ENCODE measurements at places on chromosomes 2 and 18. TPM values are rescaled to one million over a fixed set of nuclear protein-coding genes. Genes with fewer than 3 reads are reported as not detected.

DNA sequence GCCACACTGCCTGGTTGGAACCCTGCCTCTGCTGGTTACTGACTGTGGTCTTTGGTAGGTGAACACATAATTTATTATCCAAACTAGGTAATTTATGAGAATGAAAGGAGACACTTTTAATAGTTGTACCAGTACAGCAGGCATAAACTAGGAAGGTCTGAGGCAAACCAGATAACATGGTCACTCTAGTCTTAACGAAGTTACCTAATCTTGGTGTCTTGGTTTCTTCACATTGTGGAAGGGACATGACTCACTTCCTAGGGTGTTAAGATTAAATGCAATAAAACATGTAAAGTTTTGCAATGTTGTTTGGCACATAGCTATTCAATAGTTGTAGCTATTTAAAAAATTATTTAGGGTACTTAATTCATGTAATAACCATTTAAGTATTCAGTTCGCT is 23.3 kb downstream of the SPTBN1 start:
- no peak for DNase-seq

DNA sequence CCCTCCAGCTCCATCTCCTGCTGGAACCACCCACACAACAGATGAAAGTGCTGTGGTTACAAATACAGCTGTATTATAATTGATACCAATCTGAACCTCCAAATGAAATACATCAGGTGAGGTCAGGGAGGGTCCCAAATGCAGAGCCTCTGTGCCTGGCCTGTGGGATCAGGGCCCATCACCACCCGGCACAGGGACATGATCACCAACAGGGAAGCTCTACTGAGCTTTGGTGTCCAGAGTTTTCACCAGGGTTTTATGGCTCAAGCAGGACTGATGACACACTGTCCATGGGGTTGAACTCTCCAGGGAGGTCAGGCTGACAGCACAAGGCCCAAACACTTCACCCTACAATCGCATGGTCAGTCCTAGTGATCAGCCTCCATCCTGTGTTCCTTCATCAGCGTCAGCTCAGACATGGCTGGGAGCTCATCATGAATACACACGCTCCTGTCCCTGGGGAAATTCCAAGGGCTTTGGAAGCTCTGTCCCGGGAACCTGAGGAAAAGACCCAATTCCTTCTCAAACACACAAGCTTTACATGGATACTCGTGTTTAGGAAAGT is 3.9 kb upstream of the PXDN start:
- DNase-seq = no peak

DNA sequence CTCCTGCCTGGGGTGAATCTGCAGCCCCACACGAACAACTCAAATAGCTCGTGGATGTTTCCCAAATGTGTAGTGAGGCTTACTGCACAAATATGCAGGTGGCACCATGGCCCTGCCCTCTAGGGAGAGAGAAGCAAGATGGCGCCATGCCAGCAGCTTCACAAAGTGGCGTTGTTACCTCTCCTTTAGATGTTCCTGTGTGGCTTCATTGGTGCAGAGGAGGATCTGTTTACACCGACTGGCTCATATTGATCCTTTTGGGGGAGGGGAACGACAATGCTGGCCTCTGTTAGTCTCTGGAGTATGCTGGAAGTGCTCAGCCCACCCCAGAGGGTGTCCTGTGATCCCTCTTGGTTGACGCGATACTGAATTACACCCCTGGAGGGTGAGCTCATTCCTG is 99.5 kb upstream of the GATA6 start:
- no peak for DNase-seq

DNA sequence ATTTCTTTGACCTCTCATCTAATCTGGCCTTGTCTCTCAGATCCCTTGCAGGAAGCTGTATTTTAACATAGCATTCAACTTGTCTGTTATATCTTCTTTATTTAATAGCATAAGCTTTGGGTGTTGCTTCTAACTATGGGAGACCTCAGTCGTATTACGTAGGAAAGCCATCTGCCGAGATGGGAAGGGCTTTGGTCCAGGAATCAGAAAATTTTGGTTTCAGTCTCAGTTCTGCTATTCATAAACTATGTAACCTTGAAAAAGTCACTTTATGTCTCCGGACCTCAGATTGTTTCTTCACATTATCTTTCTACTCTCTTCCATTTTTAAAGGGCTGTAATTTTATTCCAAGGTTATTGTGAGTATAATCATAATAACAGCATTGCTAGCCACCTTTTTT is 297.7 kb downstream of the SATB2 start:
- DNase-seq = no peak

DNA sequence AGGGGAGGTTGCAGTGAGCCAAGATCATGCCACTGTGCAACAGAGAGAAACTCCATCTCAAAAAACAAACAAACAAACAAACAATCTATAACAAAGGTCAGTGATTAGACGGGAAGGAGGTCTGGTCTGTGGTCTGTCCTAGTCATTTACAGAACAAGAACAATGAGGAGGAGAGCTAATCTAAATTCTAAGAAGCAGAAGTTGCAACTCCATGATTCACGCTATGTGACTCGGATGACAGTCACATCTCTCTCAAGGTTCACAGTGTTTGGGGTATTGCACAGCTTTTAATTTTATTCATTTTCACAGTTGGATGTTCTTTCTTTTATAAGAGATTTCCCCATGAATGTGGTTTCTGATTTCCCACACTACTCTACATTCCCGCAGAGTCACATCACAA is 218.7 kb upstream of the PIEZO2 start:
- no peak for DNase-seq

GRCh38 chr2:55901322-55901721 is 22.3 kb downstream of the EFEMP1 start:
- no peak for DNase-seq

- DNase-seq = no peak
Observed at GRCh38 chr2:173550143-173550542, 195.5 kb downstream of the CDCA7 start.

GRCh38 chr2:9793918-9794717 is 49.2 kb upstream of the TAF1B start:
- DNase-seq = no peak

- DNase-seq = no peak
Observed at GRCh38 chr2:236754271-236754944, 184.8 kb downstream of the ACKR3 start.

DNA sequence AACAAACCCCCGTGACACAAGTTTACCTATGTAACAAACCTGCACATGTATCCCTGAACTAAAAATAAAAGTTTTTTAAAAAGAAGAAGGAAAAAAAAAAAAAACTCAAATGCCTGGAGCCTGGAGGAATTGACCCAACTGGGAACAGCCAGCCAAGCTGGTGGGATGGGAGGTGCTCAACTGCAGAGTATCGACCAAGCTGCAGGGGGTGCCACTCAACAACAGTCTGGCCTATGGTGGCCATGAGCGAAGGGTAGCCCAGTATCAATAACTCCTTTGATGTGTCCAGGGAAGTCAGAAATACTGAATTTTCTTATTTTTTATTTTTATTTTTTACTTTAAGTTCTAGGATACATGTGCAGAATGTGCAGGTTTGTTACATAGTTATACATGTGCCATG is 310.3 kb upstream of the DLGAP1 start:
- no peak for DNase-seq

GRCh38 chr18:27314996-27315395 is 129.9 kb upstream of the CHST9 start:
- no peak for DNase-seq

DNA sequence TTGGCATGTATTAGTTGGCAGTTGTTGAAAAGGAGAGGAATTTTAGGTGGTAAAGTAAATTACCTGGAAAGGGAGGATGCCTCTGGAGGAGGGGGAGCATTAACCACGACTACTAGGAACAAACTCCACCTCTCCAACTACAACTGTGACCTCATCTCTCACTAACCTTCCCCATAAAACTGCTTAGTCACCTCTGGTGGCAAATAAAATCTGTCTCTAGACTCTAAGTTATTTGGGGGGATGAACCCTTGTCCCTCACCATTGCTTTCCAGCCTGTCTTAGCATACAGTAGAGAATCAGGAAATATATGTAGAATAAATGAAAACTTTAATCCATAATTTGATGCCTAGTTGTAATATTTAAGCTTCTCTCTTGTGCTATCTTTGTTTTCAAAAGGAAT is 27.6 kb upstream of the MYO1B start:
- DNase-seq = no peak

DNA sequence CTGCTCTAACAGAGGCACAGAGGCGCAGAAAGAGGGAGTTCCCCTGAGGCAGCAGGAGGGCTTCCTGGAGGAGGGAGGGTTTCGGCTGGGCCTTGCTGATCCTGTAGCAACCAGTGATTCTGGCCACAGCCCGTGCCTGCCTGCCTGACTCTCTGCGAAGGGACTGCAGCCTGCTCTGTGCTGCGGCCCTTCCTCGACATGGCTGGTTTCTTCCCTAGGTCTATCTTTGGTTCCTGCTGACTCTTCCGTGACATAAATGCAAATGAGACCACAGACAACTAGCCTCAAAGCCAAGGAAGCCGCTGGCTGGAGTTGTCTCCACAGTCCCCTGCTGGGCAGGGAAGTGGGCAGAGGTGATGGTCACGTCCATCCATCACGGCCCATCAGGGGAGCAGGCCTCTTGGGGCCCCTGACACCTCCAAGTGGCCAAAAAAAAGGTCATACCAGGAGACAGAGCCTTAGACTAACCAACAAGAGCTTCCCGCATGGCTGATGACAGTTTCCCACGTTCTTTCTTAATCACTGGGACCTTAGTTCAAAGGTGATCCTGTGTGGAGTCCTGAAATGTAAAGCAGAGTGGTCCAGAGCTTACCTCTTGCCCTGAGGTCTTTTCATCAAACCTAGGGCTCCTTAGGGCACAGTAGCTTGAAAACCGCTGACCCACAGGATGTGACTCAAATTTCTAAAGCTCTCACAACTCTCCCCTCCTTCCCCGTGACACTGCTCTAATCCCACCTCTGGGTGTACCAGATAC is 55.3 kb downstream of the HS1BP3 start:
- DNase-seq = no peak

GRCh38 chr18:7953095-7953958 is 386.2 kb downstream of the PTPRM start:
- no peak for DNase-seq

GRCh38 chr2:205700331-205701132 is 18.2 kb downstream of the NRP2 start:
- no peak for DNase-seq

DNA sequence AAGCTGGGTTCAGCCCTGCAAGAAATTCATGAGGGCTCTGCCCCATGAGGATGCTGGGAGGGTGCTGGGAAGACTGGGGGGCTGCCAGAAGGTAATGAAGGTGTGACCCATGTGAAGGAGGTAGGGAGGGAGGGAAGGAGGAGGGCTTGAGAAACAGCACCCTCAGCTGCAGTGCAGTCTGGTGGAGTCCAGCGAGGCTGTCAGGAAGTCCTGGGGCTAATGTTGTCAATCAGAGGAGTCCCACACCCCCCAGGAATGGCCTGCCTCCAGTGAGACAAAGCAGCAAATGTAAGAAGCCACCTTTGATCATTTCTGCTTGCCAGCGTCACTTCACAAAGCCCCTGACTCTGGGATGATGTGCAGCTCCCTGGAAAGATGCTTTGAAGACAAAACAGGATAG is 248.4 kb downstream of the SH3BP4 start:
- DNase-seq = no peak

DNA sequence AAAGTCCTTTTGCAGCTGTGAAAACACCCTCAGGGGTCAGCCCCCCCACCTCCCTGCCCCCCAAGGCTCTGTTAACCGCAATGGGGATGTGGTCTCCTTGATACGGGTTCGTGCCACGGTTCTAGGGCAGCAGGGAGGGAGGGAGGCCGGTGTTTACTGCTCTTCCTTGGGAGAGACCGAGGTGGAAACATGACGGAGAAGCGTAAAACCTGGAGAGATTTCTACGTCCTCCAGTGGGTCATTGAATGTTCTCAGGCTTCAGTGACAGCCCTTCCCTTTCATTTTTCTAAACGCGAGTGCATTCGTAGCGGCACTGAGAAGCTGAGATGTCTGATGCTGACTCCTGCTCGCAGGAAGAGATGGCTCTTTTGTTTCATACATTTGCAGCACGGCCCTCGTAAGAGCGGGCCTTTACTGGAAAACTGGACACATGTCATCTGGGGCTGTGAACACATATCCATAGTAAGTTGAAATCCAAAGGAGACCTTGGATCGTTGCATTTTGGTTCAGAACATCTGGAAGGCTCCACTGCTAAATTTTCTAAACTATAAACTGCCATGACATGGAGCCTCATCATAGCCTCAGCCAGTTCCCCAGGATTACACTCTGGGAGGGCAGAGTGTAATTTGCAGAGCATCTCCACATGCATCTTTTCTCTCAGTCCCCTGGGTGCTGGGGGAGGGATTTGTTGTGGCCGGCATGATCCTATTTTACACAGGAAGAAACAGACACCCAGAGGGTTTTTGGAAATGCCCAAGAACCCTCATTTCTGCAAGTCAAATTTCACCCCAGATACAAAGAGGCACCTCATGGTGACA is 40.6 kb upstream of the HDAC4 start:
- peak; percentile 36 for DNase-seq

GRCh38 chr18:57077786-57078552 is 68.9 kb upstream of the BOD1L2 start:
- DNase-seq = no peak

DNA sequence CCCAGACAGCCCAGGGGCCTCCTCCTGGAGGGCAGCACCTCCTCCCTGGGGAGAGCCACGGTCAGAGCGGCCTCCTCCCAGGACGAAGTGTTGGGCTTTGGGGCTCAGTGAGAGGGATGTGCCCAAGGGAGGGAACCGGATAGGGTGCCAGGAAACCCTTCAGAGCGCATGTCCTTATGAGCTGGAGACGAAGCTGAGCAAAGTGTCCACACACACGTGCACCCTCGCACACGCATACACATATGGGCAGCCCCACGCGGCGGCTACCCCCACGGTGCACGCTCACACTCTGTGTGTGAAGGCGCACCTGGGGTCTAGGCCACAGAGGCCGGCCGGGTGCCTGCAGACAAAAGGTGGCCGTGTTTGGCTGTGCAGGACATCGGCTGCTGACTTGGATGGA is 106.1 kb upstream of the HDAC4 start:
- DNase-seq = no peak

DNA sequence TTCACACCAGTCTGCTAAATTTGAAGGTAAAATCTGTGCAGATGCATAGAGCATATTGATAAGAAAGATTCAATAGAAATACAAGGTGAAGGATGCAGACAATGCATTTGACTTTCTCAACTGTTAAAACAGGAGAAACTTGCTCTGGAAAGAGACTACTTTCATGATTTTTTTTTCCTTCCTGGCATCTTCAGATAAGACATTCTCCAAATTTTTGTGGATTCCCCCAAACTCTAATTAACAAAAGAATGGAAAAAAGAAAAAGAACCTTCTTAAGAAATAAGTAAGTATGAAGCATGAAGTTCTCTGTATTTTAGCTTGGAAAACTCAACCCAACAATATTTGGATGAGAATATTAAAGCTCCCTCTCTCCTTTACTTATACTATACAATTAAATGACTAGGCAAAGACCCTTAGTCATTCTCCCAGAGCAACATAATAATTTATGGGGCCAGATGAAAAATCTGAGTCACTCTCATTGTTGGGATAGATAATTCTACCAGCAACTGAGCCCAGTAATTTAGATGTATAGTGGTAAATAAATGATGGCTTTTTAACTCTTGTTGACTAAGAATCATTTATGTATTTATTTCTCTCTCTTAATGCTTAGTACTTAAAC is 298.7 kb upstream of the COL3A1 start:
- DNase-seq = no peak

Gene RASGRP3
- 3.5 TPM for total RNA-seq

Gene FHOD3
- total RNA-seq = not detected

Gene IL36G
- total RNA-seq = not detected

Gene GPR39
- not detected for total RNA-seq

Gene DYSF
- 4.8 TPM for total RNA-seq

Gene HJURP
- total RNA-seq = 41.2 TPM

Gene ATP6V1B1
- total RNA-seq = not detected

Gene POU3F3
- not detected for total RNA-seq

Gene PLEK
- 21.3 TPM for total RNA-seq

Gene PTPRM
- 3.9 TPM for total RNA-seq

Gene ANKRD30BL
- total RNA-seq = not detected

Gene CCDC85A
- not detected for total RNA-seq

All from CD8-positive, alpha-beta memory T cell (primary cell).